Left lobe of liver (tissue), 2 donors: ENCODE measurements at places on chromosomes 2 and 18.

- no peak for DNase-seq
These were observed 397.9 kb upstream of the RGPD4 start for GRCh38 chr2:107428781-107429180.

GRCh38 chr2:107545066-107545465 lies 281.6 kb upstream of the RGPD4 start:
- DNase-seq: no peak

DNA sequence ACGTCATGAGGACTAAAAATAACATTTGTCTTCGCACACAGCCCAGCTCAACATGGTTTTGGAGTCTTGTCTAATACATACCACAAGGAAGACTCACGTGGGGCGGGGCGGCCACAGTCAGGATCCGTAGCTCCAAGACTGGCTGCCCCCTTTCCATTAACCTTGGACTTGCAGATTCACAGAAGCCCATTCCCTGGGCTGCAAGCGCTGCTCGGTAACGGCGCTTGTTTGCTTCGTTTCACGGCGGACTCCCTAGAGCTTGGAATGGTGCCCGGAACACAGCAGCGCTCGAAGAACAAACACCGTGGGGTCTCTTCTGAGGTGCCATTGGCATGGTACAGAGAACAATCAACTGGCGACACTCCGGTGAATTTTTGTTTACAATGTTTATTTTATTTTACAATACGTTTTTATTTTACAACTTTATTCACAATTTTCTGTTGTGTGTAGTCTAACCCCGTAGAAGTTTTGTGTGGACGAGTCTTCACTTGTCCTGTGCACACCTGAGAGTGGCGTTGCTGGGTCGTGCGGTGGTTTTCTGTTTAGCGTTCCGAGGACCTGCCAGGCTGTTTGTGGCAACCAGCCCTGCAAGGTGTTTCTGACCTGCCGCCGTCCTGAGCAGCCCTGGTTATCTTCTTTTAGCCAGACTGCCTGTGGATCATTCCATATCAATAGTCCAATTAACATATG lies 126.5 kb downstream of the GALR1 start:
- DNase-seq: no peak

- peak; percentile 57 for DNase-seq
These were observed 572 bp downstream of the RPS27A start for GRCh38 chr2:55232863-55233657.

DNA sequence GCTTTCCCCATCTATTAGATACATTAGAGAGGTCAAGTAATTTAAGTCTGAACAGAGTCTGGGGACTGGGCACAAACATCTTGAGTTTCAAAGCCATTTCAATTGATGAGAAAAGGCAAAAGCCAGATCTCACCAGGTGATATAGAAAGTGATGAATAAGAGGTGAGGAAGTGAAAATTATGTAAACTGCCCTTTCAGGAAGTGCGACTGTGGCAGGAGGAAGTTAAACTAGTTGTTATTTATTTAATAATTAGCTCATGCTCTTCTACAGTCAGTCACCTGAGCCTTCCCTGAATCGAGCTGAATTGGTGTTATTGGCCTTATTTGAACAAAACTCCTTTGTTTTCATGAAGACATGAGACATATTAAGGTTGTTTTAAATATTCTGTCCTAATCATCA lies 115.1 kb downstream of the CDH20 start:
- DNase-seq: no peak

DNA sequence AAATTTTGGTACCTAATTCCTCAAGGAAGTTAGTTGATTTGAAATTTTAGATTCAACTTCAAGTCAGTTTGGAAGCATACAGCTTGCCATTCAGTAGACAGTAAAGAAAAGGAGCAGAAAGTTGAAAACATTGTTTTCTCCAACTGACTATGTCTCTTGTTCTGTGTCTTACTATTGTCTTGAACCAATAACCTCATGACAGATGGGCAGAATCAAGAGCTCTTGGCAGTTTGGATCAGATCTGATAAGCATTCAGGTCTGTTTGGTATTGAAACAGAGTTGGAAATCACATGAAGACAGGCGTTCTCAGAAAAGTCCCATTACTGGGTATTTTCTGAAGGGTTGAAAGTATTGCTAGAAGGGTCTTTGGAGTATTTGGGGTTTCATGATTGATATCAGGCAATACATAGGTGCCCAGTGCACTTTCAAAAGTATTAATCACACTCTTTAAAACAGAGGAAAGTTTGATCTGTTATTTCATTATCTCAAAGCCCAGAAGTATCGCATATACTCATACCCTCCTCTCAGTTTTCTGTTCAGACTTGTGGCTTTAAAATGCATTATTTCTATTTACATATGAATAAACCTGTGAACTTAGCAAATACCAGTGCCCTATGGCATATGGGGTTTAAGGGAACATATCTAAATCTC lies 428.4 kb upstream of the ZEB2 start:
- no peak for DNase-seq

DNA sequence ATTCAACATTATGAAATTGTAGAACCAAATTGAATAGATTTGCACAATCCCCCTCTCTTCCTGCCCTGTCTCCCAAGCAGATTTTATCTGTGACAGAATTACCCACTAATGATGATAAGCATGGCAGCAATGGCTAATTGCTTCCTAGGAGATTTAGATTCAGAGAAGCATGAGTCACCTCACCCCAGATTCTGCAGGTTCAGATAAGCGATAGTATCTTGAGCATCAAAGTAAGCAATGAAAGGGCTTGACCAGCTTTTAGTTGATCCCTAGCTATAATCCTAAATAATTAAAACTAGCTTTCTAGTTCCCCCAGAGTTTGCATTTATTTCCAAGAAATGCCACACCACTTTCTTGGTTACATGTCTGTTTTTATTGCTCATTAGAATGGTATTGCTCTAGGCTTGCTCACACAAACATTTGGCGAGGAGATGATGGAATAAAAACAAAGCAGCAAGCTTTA lies 204.3 kb downstream of the GULP1 start:
- DNase-seq: no peak

GRCh38 chr18:52395146-52395852 lies 55.3 kb downstream of the DCC start:
- DNase-seq: no peak

DNA sequence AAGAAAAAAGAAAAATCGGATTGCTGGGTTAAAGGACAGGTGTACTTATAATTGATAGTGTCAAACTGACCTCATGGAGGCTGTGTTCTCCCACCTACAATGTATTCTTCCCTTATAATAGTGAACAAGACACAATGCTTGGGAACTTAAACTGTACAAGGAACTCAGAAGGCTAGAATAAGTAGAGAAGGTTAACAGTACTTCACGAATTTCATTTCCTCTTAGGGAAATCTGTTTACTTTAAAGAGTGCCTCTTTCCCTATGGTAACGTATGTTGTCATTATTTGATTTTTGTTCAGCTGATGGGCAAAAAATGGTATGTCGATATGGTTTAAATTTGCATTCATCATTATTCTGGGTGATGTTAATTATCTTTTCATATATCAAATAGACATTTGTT lies 9.2 kb upstream of the HK2 start:
- DNase-seq: no peak

DNA sequence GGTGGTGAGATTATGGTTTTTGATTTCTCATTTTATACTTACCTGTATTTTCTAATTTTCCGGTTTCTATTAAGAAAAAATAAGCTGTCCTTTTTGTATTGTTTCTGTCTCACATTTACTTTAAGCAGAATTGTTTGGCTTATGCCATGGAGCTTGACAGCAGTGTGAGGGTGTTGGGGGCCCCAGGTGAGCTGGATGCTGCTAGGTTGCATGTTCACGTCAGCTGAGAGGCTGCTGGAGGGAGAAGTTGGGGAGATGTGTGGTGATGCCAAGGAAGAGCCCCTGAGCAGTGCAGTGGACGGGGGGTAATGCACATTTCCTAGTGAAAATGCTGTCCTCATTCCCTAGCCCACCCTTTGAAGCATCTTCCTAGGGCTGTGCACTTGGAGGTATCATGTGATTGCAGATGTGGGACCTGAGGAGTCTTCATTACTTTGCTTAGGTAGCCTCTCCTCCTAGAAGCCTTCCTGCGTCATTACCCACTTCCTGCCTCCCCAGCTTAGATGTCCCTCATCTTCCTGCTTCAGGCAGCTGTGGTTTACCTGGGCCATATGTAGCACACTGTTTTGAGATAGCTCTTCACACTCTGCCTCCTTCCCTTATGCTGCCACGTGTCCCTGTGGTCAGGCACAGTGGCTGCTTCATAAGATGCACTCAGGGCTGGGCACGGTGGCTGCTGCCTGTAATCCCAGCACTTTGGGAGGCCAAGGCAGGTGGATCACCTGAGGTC lies 16.2 kb downstream of the ATG16L1 start:
- DNase-seq: no peak

DNA sequence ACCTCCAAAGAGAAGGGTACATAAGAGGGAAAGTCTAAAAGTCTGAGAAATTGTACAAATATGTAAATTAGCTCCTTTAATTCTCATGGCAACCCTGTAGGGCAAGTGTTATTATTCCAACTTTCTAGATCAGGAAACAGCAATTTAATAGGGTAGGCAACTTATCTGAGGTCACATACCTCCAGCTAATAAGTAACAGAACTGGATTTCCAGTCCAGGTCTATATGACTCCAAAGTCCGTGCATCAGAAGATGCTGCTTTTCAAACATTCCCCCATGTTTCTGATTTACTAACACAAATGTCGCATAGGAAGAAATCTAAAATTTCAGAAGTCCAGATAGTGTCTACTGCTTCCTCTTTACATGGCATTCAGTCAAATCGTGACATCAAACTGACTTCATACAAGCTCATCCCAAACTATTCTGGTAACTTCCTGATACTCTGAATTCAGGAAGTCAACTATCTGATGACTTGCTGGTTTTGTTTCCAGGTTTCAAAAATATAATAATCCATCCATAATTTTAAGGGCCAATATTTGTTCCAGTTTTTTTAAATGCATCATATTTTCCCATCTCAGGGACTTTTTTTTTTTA lies 419.3 kb upstream of the ACVR2A start:
- DNase-seq: no peak

DNA sequence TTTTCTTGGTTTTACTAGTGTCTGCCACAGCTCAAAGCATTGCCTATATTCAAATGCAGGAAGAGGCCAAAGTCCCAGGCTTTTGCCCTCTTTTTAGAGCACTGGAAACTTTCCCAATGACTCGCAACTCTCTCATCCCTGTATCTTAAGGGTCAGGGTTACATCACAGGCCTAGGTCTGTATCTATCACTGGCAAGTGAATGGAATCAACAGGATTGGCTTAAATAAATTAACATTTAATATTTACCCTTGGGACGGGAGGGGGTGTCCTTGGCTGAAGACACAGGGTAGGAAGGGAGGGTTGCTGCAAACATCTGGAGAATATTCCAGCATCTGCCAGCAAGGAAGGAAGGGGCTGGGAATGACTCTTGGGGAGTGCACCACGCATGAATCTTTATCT lies 242.6 kb downstream of the SLC4A3 start:
- DNase-seq: no peak

DNA sequence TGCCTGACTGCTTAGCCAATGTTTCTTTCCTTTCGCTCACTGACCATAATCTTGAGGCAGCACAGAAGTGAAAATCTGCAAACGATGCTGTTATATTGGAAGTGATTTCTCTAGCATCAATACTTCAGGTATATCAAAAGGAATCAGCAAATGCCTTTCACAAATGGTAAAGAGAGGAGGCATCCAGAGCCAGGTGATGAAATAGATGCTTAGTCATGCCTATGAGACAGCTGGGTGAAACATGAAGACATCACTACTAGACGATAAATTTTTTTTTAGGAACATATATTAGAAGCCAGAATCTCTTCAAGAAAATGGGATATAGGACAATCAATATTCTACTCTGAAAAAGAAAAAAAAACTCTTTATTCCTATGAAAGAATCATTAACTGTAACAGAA lies 249.2 kb upstream of the SLC39A10 start:
- DNase-seq: no peak

GRCh38 chr2:208294482-208295024 lies 28.5 kb downstream of the PIKFYVE start:
- DNase-seq: no peak

DNA sequence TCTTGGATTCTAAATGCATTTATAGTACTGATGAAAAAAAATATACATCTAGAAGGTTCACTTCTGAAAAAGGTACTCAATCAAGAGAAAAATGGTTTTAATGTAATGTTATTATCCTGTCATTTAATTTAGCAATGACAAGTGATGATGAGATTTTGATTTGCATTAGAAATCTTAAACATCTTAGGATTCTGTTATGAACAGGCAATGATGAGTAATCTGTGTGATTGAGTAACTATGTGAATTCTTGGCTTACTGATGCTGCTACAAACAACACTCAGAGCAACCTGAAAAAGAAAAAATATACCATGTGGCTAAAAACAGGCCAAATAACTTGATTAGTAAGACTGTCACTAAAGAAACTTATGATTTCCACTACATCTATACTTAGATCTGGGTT lies 30.1 kb downstream of the RBKS start:
- DNase-seq: no peak

- DNase-seq: no peak
These were observed 17.1 kb downstream of the CCT7 start for GRCh38 chr2:73250872-73251846.

GRCh38 chr18:45686891-45687611 lies 36.9 kb upstream of the SLC14A1 start:
- no peak for DNase-seq

GRCh38 chr18:48724442-48724841 lies 185.6 kb downstream of the CTIF start:
- DNase-seq: no peak

GRCh38 chr2:237290261-237290660 lies 123.7 kb downstream of the COL6A3 start:
- no peak for DNase-seq

- peak; percentile 49 for DNase-seq
These were observed 50.7 kb downstream of the SFXN5 start for GRCh38 chr2:73020657-73021370.

GRCh38 chr2:167504061-167504460 lies 615.8 kb downstream of the XIRP2 start:
- no peak for DNase-seq

DNA sequence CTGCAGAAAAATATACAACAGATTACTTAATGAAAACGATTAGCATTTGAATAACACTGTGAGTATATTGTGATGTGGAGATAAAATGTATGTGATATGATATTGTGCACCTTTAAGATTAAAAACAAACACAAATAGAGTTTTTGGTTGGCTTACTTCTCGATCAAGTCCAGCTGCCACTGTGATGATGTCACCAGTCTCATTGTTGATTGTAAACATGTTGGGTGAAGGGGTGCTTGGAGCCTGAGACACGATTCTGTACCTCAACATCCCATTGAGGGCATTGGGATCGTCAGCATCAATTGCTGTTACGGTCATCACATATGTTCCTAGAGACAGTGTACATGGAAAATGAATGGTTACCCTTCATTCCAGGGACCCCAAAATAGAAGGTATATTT lies 174.1 kb downstream of the CDH2 start:
- no peak for DNase-seq

GRCh38 chr2:26469092-26469710 lies 8.7 kb downstream of the OTOF start:
- no peak for DNase-seq

DNA sequence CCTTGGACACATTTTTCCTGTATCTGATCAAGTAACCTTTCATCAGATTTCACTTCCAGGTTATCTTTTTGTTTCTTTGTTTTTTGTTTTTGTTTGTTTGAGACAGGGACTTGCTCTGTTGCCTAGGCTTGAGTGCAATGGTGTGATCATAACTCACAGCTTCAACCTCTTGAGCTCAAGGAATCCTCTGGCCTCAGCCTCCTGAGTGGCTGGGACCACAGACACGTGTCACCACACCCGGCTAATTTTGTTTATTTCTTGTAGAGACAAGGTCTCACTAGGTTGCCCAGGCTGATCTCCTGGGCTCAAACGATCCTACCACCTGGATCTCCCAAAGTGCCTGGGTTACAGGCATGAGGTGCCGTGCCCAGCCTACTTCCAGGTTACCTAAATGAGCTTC lies 124.9 kb downstream of the L3MBTL4 start:
- DNase-seq: no peak
